ENCODE measurements at places on chromosomes 6 and 20. TPM values are rescaled to one million over a fixed set of nuclear protein-coding genes. Genes with fewer than 3 reads are reported as not detected.

The CCM2L gene
- total RNA-seq: not detected

The PBOV1 gene
- total RNA-seq: not detected

The LIME1 gene
- 10.1 TPM for total RNA-seq

GRCh38 chr6:11439017-11439420 is 98.5 kb upstream of the TMEM170B start:
- DNase-seq: no peak

DNA sequence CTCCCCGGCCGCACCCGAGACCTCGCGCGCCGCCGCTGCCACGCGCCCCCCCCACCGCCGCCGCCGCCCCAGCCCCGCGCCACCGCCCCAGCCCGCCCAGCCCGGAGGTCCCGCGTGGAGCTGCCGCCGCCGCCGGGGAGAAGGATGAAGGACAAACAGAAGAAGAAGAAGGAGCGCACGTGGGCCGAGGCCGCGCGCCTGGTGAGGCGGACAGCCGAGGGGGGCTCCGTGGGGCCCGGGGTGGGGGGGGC is 426 bp downstream of the ASXL1 start:
- no peak for DNase-seq

- DNase-seq: no peak
These were observed 20.0 kb downstream of the MAPK13 start for GRCh38 chr6:36150283-36150682.

DNA sequence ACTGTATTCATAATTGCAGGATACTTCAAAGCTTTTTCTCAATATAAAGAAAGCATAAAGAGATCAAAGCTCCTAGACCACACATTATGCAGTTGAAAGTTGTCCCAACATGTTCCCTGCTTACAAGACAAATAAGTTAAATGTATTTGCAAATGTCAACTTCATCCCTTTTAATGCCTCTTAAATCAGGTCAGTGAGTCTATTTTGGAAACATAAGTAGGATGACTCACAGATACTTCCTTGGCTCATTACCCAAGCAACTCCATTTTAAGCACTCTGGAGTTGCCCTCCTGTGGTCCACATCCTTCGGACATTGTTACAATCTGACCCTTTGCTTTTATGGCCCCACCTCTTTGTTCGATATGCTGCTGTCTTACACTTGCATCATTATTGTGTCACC is 162.0 kb downstream of the FAXC start:
- DNase-seq: no peak

- DNase-seq: peak; percentile 80
These were observed 55.1 kb downstream of the STAU1 start for GRCh38 chr20:49132995-49133478.

- DNase-seq: no peak
These were observed 9.1 kb downstream of the PAX1 start for GRCh38 chr20:21714297-21715192.

- no peak for DNase-seq
These were observed 341.4 kb downstream of the PLCB1 start for GRCh38 chr20:8473459-8473858.

GRCh38 chr20:45377269-45377668 is 856 bp downstream of the TP53TG5 start:
- peak; percentile 43 for DNase-seq

Measured in activated CD4-positive, alpha-beta T cell treated with anti-CD3 and anti-CD28 coated beads, Interleukin-2, amount 10 ng/mL, durations not matched to agents 24 days and 14 days (primary cell).